Stimulated activated CD8-positive, alpha-beta memory T cell treated with anti-CD3 and anti-CD28 coated beads, Interleukin-7, amount 100 ng/mL, for 24 hours (primary cell): ENCODE measurements at places on chromosomes 5 and 9.
A peak's percentile ranks its signal among the peaks of the same experiment; 100 is the strongest.

- no peak for DNase-seq
Observed at GRCh38 chr5:81837667-81838306, 86.9 kb upstream of the SSBP2 start.

DNA sequence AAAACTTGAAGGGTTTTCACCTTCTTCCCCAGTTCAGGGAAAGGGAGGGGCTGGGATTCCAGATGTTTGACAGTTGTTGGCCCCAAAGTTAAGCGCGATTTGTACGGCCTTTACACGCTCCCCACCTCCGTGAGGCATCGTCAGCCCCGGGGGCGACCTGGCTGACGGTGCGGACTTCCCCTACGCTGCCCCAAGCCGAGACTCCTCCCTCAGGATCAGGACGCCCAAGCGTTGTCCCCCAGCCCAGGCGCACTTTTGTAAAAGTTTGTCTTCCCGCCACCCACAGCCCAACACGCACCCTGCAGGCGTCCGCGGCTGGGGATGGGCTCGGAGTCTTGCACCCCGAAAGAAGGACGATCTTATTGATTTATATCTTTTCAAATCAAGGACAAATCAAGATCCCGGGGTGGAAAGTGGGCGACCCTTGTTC is 713 bp downstream of the MOB3B start:
- peak; percentile 5 for DNase-seq

DNA sequence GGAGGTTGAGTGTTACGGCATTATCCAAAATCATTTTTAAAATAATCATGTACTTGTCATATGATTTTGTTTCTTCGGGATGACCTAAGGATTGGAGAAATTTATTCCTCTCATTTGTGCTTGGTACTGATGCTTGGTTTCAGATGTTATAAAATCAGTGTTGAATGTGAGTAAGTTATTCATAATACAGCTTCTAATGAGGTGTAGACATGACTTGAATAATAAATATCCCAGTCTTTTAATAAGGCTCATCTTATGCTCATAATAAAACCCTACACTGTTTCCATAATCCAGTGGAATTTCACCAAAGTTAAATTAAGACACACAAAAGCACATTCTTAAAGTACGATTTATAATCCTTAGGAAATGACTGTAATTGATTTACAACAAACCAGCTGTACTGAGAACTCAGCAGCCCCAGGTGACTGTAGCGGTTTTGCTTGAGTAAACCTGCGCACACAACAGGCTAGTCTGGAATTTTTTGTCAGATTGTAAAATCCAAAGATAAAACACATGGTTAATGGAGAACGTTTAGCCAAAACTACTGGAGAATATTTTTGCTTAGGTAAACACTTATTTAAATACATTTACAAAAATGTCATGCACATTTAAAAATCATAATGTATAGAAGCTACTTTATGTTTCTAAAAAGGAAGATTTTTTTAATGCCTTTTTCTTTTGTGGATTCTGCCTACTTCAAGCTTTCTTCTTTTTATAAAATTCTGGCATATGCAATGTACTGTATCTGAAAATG is 609.8 kb upstream of the GRAMD2B start:
- DNase-seq = no peak

- DNase-seq = no peak
Observed at GRCh38 chr5:35668319-35668718, 50.7 kb downstream of the SPEF2 start.

DNA sequence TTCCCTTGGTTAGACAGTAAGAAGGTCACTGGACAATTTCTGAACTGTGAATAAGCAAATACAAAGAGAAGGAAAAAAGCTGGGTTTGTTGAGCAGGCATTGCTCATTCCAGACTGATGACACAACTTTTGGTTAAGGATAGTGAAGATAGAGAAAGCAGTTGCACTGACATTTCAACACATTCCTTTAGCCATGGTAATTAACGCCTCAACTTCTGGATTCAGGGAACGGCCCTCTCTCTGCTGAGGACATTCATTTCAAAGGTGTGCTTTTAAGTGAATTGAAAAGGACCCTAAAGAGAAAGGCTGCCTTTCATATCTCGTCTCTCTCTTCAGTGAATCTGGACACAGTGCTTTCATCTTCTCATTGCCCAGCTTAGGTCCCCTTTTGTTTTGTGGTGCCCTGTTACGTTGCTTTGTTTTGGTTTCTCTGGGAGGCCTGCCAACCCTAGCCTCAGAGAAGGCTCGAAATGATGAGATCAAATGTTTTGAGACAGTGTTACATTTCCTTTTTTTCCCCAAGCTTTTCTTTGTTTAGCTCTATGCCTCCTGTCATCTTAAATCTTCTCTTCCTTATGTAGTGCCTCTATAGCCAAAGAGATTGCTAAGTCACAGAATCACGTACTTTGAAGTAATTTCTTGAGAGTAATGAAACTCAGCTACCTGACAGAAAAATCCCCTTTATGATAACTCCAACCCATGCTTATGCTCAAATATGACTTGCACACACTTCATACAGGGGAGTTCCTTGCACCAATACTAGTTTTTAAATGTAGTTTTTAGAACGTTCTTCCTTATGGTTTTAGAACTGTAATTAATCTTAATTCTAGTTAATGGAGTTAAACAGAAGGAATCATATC is 94.4 kb upstream of the IFNE start:
- no peak for DNase-seq

DNA sequence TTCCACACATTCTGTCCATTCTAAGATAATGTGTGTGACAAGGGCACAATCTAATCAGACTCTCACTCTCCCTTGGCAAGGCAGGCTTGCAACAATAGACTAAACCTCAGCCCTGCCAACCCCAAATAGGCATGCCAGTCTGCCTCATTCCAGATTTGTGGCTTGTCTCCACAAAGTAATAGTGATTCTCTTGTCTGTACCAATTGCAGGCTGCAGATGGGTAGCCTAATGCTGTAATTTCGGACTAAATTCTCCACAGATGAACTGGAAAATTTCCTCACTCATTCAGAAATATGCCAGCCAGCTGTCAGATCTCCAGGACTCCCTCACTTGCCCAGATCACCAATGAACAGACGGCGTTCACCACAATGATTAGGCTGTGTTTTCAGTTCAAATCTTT is 413.6 kb downstream of the ELAVL2 start:
- DNase-seq = no peak

- no peak for DNase-seq
Observed at GRCh38 chr5:163177971-163178370, 259.4 kb upstream of the CCNG1 start.

DNA sequence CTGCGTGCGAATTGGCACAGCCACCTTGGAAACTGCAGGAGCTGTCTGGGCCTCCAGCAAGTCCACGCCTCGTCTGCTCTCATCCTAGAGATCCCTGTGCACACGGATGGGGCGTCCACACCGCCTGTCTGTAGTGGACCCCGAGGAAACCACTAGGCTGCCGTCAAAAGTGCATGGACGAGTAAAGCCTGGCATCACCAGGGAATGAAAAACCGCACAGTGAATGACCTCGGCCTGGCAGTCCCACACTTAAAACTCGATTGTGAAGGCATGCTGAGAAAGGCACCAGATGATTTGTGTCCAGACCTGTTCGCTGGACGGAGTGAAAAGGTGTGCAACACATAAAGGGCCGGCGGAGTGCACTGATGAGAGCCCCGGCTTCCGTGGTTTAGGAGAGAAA is 50.8 kb downstream of the MRPL36 start:
- no peak for DNase-seq

GRCh38 chr5:170771496-170771895 is 12.0 kb upstream of the GABRP start:
- DNase-seq = no peak

GRCh38 chr5:38739011-38739704 is 106.7 kb upstream of the OSMR start:
- DNase-seq = no peak

GRCh38 chr9:115213818-115214334 is 95.9 kb upstream of the TNC start:
- DNase-seq = no peak

GRCh38 chr9:105062222-105062855 is 134.4 kb upstream of the ABCA1 start:
- DNase-seq = no peak

DNA sequence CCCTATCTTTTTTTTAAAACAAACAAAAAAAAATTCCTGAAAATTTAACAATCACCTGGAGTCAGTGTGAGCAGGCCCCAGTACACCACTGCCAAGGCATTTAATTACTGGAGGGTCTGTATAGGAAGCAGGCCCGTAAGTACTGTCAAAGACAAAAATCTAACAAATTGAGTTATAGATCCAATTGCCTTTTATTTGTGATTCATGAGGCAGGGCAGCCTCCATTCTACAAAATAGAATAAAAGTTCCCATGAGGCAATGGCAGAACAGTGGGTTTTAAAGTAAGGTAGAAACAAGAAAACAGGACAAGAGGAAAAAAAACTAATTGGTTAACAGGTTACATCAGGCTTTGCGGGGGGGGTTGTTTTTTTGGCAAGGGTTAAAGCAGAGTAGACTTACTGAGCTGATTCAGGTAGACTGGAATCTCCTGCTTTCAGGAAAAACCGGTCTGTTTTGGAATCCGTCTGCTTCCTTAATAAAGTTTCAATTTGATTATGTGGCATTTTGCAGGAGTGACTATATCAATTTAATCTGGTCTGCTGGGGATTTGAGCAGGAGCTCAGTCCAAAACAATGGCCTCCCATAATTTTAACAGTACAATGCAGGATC is 48.9 kb downstream of the AUH start:
- no peak for DNase-seq

GRCh38 chr9:84327184-84327583 is 13.4 kb downstream of the SLC28A3 start:
- no peak for DNase-seq

- no peak for DNase-seq
Observed at GRCh38 chr9:31535651-31536050, 848.8 kb upstream of the ACO1 start.

GRCh38 chr5:72386639-72387038 is 66.5 kb downstream of the PTCD2 start:
- no peak for DNase-seq

DNA sequence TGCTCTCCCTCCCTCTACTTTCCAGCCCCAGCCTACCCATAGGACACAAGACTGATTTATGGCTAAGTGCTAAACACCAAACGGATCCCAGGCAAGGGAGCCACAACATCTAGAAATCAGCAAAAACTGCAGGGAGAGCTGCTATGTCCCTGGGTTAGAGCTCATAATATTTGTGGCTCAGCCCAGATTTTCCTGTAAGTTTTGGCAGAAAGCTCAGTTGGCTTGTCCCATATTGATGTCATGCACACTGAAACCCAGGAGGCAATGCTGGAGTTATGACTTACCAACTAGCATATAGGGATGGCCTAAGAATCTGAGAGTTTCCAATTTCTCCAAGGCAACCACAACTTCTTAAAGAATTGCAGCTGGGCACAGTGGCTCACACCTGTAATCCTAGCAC is 44.7 kb upstream of the MYOT start:
- no peak for DNase-seq

- no peak for DNase-seq
Observed at GRCh38 chr9:120603591-120603990, 23.6 kb upstream of the CDK5RAP2 start.

DNA sequence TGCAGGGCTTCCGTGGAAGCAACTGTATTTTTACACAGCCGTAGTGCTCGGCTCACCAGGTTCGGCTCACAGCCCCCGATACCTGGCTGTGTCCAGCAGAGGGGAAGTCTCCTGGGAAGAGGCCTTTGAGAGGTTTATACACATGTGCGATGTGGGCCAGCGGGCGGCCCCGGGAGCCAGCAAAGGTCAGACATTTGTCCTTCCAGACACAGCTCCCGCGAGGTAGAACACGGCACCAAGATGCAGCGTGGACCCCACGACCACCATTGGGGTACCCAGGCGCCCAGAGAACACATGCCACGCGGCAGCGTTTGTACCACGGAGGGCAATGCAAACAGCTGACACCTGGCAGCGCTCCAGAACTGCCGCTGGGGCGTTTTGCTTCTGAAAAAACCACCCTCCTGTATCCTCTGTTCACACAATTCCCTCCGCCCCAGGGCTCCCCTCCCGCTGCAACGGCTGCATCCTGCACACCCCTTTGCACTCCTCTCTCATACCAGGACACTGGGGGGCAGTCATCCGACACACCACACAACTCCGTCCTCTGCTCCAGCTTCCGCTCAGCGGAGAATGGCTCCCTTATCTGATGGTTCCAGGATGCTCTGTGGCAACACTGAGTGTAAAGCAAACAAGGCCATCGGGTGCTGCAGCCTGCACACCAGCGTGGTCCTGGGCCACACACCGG is 235.3 kb downstream of the SYK start:
- peak; percentile 44 for DNase-seq

DNA sequence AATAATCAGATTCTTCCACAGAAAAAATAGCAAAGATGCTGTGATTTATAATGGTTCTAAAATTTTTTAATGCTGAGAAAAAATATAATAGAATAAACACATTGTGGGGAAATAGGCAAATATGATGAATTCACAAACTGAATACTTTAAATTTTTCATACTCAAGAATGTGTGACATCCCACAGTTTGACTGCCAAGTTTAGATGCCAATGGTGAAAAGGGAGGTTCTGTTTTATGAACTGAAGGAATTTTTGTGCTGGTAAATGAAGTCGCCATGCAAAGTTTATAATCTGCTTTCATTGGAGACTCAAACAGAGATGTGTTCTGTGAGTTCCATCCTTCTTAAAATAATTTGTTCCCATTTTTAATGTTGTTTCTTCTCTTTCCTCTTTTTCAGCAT is 367.5 kb upstream of the ADAMTS16 start:
- no peak for DNase-seq

DNA sequence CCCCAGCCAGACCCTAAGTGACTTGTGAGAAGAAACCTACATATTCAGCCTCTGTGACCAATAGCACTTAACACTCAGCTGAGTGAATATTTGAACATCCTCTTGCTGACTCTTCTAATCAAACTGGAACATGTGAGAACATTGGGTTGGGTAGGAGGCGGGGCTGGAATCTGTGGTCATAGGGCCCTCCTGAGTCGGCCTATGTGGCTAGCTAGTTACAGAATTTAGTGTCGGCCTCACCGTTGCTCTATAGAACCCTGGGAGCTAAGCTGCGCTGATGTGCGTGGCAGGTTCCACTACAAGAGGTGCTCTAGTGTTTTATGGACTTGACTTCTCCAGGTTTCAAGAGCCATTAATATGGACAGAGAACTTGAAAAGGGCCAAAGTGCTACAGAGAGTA is 138.8 kb downstream of the DROSHA start:
- DNase-seq = no peak

GRCh38 chr9:112322701-112323377 is 10.6 kb downstream of the PTBP3 start:
- no peak for DNase-seq

- no peak for DNase-seq
Observed at GRCh38 chr5:14277385-14278320, 134.5 kb downstream of the TRIO start.
